ENCODE measurements at places on chromosomes 3 and 15.

GRCh38 chr3:58051196-58051595 lies 43.0 kb downstream of the FLNB start:
- DNase-seq: no peak

DNA sequence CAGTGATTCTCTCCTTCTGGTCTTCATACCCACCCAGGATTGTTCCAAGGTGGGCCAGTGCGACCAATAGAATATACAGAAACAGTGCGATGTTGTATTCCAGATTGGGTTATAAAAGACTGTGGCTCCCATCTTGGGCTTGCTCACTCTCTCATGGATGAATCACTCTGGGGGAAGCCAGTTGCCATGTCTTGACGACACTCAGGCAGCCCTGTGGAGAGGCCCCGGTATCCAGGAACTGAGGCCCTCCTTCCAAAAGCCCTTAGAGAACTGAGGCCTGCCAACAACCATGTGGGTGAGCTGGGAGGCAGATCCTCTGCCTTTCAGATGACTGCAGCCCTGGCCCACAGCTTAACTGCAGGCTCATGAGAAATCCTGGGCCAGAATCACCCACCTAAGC lies 57.2 kb downstream of the SH3GL3 start:
- no peak for DNase-seq

DNA sequence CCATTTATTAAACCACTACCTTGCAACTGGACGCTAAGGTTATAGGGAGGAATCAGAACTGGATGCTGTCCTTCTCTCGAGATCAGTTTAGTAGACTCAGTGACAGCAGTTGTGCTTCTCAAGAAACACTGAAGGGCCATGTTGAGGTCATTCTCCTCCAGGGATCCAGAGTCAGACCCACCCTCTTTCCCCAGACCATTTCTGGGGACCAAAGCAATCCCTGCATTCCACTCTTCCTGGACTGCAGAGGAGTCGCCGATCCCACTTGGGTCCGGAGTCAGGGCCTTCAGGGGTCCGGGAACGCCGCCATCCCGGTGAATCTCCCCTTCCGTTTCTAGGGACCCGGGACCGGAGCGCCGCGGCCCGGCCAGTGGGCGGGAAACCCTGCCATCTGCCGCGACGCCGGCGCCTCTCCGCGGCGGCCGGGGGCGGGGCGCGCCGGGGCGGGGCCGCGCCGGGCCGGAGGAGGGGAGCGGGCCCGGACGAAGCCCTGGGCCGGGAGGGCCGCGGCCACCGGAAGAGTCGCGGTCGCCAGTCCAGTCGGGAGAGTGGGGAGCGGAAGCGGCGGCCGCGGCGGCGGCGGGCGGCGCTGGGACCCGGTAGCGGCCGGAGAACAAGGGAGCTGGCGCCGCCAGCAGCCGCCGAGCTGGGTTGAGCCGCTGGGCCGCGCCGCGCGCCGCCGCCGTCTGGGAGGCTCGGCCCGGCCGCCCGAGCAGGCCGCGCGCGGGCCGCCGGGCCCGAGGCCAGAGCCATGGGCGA lies at the start of gene DVL3:
DVL3 (plus strand) TSS at position 493 of the 759 bp plus-strand sequence; CDS start at position 752, 259 bp downstream.
- DNase-seq: no peak

DNA sequence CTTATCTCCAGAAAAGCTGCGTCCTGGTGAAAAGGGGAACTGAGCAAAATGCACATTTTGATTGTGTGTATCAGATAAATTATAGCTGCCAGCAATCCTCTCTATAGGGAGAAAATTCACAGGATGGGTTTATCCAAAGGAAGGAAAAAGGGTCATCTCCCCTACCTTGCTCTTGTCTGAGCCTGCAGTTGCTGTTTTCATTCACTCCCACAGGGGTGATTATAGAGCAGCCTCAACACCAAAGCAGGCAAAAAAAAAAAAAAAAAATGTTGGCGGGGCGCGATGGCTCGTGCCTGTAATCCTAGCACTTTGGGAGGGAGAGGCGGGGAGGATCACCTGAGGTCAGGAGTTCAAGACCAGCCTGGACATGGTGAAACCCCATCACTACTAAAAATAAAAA lies 333.7 kb downstream of the ROBO2 start:
- no peak for DNase-seq

DNA sequence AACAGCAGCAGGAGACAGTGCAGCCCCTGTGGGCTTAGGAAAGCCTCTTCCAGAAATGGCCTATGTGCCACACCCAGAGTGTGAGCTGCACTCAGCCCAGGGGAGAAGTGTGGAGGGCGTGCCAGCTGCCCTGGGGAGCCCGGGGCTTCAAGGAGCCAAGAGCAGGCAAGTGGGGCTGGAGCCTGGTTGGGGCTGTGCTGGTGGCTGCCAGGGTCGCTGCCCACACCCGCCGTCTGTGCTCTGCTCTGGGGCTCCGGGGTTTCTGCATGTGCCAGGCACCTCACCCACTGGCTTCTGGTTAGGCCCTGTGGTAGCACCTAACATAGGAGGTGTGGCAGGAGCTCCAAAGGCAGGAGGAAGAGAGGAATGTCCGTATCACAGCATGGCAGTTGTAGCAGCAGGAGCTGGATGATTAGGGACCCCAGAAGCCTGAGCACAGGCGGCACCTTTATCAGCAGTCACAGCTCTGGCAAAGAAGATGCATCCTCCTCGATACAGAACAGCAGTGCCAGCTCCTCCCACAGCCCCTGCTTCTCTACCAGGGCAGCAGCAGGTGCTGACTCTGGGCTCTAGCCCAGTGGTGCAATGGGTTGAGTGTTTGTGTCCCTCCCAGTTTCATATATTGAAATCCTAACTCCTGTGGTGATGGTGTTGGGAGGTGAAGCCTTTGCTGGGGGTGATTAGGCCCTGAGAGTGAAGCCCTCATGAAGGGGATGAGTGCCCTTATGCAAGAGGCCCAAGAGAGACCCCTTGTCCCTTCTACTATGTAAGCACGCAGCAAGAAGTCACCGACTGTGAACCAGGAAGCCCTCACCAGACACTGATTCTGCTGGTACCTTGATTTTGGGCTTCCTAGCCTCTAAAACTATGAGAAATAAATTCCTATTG lies 70.0 kb upstream of the KLF13 start:
- no peak for DNase-seq

DNA sequence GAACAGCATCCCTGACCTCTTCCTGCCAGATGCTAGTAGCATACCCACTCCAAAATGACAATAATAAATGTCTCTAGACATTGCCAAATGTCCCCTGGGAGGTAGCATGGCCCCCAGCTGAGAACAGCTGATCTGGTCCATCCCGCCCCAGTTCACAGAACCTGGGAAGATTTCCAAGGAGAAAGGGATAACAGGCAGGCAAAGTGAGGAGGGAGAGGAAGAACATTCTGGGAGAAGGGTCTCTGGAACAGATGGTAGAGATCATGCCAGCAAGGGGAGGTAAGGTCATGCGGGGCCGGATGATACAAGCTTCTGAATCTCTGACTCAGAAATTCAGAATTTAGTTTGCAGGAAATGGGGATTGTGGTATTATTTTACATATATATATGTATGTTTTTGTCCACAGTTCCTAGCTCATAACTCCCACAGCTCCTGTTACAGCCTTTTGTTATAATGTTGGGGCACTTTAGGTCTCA lies 192.7 kb downstream of the SUCLG2 start:
- DNase-seq: no peak

GRCh38 chr3:175186511-175186910 lies 327.4 kb downstream of the NAALADL2 start:
- no peak for DNase-seq

- DNase-seq: no peak
Measured at GRCh38 chr3:11116336-11117059, 37.8 kb upstream of the HRH1 start.

Measured in esophagus squamous epithelium (tissue), 5 donors.